ENCODE measurements at places on chromosomes 16 and 17. TPM values are rescaled to one million over a fixed set of nuclear protein-coding genes. Genes with fewer than 3 reads are reported as not detected.

Gene SPATA32
- not detected for total RNA-seq

Gene CEP295NL
- 4.0 TPM for total RNA-seq

Gene CDRT15L2
- total RNA-seq = not detected

Gene TMEM235
- not detected for total RNA-seq

Gene GPR142
- total RNA-seq = not detected

Gene ADAM11
- total RNA-seq = 0.15 TPM

Gene SEPTIN12
- total RNA-seq = not detected

Gene C17orf107
- total RNA-seq = 3.3 TPM

Gene IL17C
- not detected for total RNA-seq

Gene TAT
- not detected for total RNA-seq

Gene RNU2-1
- not detected for total RNA-seq

Gene SLC13A2
- 0.10 TPM for total RNA-seq

- peak; percentile 57 for DNase-seq
Measured at GRCh38 chr17:17824783-17825614, 11.8 kb downstream of the SREBF1 start.

- no peak for DNase-seq
Measured at GRCh38 chr17:5595831-5596230, 11.5 kb upstream of the NLRP1 start.

DNA sequence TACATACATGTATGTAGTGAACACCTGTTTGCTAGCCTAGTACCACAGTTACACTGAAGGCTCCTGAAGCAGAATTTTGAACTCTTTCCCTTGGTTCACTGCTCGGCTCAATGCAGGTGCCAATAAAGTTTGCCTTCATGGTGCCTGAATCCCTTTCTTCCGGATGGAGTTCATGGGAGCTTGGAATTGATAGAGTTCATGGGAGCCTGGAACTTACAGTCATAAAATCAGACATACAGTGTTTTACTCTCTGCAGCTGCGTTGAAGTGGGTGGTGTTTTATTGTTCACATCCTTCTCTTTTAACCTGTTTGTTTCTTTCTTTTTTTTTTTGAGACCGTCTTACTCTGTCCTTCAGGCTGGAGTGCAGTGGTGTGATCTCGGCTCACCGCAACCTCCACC is 29.2 kb upstream of the ABR start:
- no peak for DNase-seq

GRCh38 chr16:17561056-17561455 is 90.3 kb upstream of the XYLT1 start:
- DNase-seq = no peak

DNA sequence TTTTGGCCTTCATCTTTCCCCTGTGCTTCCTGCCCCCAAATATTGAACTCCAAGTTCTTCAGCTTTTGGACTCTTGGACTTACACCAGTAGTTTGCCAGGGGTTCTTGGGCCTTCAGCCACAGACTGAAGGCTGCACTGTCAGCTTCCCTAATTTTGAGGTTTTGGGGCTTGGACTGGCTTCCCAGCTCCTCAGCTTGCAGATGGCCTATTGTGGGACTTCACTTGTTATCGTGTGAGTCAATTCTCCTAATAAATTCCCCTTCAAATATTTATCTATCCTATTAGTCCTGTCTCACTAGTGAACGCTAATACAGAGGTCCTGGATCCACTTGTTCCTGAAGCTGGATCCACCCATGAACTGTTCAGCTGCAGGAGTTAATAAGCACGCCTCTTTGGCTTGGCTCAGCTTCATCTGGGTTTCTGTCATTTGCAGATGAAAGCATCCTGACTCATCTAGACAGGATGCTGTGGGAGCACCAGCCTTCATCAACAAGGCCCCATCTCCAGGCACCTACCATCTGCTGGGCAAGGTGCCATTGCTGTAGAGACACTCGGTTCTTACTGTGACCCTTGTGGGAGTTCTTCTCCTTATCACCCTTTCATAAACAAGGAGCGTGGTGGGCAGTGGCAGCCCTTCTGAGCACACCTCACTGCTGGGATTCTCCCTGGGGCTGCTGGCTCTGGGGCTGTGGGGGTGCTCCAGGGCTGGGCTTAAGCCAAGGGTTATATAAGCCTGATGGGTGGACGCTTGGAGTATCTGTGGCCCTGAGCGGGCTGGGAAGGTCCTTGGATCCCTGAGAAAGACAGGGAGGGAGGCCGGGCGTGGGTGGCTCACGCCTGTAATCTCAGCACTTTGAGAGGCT is 23.1 kb downstream of the LAT start:
- DNase-seq = no peak

DNA sequence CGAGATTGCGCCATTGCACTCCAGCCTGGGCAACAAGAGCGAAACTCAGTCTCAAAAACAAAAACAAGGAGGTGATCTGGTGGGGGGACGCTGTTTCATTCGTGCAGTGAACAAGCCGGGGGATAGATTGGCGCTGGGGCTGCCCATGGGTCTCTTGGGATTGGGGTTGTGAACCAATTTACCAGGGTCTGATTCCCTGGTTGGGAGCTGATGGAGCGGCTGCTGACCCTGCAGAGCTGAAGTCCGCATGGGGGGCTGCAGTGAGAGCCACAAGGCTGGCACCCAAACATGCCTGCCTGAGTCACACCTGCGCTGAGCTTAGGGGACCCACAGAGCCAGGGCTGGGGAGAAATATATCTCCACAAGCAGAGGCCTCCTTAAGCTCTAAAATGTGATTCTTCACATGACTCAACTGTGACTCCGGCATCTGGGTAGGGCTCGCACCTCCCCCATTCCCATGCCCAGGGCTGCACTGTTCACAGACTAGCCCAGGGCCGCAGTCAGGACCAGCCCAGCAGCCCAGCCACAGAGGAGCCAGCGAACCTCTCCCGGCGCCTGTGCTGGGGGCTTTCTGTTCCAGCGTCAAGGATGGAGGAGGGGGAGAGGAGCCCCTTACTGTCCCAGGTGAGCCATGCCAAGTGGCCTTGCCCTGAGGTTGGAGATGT is 5.0 kb downstream of the TSPAN10 start:
- DNase-seq = no peak

GRCh38 chr17:32103476-32104113 is 38.7 kb upstream of the RHOT1 start:
- no peak for DNase-seq

- DNase-seq = no peak
Measured at GRCh38 chr17:16997514-16998429, 25.9 kb upstream of the TNFRSF13B start.

DNA sequence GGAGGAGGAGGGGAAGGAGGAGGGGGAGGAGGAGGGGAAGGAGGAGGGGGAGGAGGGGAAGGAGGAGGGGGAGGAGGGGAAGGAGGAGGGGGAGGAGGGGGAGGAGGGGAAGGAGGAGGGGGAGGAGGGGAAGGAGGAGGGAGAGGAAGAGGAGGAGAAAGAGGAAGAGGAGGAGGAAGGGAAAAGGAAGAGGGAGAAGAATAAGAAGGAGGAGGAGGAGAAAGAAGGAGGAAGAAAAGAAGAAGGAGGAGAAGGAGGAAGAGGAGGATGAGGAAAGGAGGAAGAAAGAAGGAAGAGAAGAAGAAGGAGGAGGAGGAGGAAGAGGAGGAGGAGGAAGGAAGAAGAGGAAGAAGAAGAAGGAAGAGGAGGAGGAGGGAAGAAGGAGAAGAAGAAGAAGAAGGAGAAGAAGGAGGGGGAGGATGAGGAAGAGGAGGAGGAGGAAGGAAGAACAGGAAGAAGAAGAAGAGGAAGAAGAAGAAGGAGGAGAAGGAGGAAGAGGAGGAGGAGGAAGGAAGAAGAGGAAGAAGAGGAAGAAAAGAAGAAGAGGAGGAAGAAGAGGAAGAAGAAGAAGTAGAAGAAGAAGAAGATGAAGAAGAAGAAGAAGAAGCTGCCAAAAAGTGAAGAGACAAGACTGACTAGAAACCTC is 103.8 kb downstream of the C16orf78 start:
- DNase-seq = no peak

DNA sequence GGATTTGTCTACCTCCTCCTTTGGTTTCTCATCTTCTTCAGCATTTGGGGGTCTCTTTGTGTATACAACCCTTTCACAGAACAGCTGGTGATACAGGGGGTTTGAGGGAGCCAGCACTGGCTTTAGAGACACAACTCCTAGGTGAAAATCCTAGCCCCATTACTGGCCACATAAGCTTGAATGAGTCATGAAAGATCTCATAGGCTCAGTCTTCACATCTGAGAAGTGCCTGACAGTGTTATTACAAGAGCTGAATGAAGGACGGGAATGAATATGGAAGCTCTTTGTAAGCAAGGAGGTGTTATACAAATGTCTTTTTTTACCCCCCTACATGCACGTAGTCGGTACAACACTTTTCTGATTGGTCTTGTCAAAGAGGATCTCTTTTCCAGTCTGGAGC is 1.7 kb upstream of the B4GALNT2 start:
- no peak for DNase-seq

DNA sequence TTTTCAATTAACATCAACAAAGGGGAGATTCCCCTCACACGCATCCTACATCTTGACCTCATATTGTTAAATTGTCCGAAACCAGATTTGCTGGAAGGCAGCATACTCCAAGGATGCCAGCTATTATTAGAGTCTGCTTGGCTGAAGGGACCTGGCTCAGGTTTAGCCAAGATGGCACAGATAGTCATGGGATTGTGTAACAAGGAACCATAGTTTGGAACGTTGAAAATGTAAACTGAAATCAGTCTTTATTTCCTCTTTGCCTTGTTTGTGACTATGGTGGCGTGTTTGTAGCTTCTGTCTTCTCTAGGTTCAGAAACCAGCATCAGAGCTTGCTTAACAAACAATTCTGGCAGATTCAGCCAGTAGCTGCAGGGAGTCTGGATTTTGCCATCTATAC is 5.9 kb downstream of the ARSG start:
- DNase-seq = no peak

DNA sequence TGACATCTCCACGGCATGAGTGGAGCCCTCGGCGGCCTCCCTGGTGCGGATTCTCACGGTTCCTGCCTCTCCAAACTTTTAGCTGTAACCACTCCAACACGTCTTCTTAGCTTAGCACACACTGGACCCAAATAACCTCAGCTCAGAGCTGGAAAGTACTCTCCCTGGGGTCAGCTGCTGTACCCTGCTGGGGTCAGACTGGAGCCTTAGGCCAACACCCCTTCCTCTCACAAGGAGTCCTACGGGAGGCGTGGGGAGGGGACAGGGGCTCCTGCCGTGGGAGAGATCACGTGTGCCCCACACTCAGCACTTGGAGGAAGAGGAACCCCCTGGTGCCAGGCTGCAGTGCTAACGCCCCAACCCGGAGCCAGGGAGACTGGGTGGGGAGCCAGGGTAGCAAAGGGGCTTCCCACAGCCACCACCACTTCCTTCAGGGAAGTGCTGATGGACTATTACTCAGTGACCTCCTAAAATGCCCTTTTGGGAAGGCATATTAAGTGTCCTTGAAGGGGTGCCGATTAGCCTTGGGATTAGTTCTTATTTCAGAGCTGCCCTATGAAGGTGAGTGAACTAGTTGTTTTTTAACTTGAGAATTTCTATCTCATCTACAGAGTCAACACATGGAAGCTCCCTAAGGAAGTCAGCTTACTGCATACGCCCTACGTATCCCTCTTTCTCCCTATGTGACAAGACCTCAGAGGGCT is 124.0 kb downstream of the HIC1 start:
- DNase-seq = peak; percentile 31

- DNase-seq = no peak
Measured at GRCh38 chr16:47507701-47508100, 46.6 kb downstream of the PHKB start.

DNA sequence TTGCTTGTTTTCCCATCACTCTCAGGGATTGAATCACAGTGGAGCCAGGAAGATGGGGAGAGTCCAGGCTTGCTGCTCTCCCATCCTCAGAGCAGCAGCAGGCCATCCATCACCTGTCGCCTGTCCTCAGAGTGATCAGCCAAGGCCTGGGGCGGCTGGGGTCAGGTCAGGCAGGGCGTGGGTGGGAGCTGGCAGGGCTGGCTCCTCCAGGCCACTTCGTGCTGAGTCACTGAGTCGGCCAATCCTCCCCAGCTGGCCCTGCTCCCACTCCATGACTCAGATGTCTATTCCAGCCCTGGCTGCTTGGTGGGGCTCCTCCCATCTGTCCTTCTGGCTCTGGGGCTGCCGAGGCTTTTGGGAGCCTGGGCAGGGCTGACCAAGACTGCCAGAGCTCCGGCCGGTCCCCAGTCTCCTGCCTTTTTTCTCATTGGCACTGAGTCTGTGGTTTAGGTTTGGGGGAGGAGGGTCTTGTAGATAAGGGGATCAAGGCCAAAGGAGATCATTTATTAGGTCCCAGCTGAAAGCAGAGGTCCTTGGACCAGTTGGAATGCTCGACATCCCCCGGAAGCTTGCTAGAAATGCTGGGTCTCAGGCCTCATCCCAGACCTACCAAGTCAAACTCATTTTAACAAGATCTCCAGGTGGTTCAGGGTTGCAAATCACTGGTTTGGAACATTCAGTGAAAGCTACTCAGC is 72.7 kb downstream of the ABCC1 start:
- DNase-seq = peak; percentile 90

DNA sequence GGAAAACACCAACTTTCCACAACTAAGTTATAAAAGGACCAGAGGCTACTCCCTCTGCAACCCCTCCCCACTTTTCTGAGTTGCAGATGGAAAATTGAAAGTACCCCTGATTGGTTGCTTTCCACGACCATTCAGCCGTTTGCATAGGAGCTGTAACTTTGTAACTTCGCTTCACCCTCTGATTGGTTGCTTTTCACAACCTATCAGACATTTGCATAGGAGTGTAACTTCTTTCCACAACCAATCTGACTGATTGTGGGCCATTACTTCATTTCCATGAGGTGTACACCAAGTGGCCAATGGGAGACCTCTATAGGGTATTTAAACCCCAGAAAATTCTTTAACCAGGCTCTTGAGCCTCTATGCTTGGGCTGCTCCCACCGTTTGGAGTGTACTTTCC is 644.1 kb downstream of the WWOX start:
- DNase-seq = no peak

DNA sequence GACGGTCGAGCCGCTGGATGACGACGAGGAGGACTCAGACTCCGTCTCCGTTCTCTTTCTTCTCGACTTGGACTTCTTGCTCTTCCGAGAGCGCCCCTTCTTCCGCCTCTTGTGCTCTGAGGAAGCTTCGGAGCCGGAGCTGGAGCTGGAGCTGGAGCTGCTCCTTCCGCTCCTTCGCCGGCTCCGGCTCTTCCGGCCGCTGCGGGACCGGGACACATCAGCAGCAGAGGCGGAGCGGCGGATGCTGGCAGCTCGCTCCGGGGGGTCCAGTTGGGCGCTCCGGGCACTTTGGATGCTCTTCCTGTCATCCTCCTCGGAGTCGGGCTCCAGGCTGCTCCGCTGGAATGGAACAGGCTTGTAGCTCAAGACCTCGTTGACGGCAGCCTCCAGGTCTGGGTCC is 36.9 kb downstream of the PIPOX start:
- DNase-seq = no peak

GRCh38 chr16:78474762-78475161 is 375.3 kb downstream of the WWOX start:
- DNase-seq = no peak

DNA sequence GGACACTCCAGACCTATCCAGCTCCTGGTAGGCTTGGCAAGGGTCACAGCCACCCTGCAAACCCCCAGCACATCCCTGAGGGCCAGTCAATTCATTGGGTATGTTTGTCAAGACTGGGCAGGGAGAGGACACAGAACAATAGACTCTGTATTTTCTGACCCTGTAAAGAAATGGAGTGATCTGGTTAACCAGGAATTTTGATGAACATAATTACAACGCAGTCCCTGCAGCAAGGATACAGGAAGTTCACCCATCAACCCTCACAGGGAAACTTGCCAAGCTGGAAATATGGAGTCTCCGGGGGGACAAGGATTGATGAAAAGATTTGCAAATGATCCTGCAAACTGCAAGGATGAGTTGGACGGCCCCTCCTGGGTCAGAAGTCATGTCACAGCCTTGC is 126.1 kb upstream of the RCVRN start:
- no peak for DNase-seq

- no peak for DNase-seq
Measured at GRCh38 chr17:19457830-19458271, 46.8 kb downstream of the RNF112 start.
